AG04449 (cell line): ENCODE measurements at places on chromosomes 7 and 10.
A peak's percentile ranks its signal among the peaks of the same experiment; 100 is the strongest.

DNA sequence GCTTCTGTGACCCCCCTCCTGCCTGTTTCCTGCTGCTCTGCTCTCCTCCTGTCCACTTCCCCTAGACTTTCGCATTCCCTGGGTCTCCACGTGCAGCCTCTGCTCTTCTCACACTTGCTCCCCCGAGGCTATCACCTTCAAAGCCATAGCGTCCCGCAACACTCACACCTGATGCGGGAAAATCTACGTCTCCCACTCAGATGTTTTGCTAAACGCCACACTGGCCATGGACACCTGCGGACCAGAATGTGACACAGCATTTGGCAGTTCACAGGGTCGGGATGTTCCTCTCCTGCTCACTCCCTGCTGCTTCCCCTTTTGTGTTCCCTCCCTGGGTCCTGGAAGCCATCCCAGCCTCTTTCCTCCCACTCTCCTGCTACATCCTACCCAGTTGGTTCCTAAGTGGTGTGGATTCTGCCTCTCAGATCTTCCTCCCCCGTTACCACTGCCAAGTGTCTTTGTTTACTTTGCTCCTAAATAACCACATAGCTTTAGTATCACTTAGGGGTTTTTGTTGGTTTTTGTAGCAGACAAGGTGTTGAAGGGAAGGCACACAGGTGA, 33.7 kb upstream of the RBM33 start:
- DNase-seq: no peak

DNA sequence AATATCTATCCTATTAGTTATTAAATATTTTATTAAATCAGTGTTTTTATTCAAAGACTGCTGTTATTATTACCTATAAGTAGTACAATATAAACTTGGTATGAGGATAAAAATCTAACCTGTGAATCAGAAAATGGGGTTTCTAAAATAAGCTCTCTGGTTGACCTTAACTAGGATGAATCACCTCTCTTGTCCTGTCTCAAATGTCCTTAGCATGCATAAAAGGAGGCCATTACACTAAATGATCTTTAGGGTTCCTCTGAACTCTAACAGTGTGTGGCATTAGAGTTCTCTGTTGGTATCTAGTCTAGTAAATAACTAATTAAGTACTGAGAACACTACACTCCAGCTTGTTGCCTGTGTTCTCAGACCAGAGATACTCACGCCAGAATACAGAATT, 143.1 kb upstream of the LRRTM3 start:
- DNase-seq: no peak

GRCh38 chr10:19974138-19974537, 157.9 kb downstream of the PLXDC2 start:
- no peak for DNase-seq

DNA sequence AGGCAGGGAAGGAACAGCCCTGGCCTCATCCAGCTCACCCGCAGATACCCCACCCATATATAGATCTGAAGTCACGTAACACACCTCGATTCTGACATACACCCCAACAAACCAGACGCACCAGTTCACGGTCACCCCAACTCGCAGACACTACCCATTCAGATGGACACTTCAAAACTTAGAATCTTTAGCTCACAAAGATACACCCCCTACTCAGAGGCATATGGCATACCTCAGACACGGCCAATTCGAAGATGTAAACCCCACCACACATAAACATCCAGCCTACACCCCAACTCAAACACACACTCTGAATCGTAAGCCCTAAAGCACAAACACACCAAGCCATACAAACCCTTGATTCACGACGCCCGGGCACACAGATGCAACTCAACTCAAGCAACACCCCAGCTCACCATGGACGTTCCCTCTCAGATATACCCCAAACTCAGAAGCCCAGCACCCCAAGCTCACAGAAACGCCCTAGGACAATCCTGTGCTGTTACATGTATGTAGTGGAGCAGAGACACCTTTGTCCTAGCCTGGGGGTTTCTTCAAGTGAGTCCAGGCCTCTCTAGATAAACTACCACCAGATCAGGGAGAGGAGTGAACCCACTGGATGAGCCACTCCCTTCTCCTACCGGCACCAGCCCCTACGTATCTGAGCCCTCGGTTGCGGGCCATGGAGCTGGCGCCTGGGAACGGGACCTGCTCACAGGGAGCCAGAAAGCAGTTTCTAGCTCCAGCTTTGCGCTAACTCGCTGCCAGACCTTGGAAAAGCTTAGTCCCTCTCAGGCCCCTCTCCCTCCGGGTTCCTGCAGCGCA, 8.8 kb downstream of the PSD start:
- DNase-seq: no peak

DNA sequence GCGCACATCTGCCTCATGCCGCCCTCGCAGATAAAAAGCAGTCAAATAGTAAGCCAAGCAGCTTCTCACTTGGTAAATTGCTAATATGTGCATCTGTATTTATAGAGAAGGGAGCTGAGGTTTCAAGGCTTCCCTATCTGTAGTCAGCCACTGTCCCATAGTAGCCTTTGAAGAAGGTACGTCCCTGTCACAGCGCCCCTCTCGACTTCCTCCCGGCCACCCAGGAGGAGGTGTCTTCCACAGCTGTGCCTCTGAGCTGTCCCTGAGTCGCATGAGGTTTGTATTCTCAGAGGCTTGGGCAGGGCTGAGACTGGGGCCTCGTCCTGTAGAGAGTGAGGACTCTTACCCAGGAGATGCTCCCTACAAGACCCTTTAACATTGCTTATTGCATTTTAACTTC, 49.0 kb downstream of the SPOCK2 start:
- no peak for DNase-seq

DNA sequence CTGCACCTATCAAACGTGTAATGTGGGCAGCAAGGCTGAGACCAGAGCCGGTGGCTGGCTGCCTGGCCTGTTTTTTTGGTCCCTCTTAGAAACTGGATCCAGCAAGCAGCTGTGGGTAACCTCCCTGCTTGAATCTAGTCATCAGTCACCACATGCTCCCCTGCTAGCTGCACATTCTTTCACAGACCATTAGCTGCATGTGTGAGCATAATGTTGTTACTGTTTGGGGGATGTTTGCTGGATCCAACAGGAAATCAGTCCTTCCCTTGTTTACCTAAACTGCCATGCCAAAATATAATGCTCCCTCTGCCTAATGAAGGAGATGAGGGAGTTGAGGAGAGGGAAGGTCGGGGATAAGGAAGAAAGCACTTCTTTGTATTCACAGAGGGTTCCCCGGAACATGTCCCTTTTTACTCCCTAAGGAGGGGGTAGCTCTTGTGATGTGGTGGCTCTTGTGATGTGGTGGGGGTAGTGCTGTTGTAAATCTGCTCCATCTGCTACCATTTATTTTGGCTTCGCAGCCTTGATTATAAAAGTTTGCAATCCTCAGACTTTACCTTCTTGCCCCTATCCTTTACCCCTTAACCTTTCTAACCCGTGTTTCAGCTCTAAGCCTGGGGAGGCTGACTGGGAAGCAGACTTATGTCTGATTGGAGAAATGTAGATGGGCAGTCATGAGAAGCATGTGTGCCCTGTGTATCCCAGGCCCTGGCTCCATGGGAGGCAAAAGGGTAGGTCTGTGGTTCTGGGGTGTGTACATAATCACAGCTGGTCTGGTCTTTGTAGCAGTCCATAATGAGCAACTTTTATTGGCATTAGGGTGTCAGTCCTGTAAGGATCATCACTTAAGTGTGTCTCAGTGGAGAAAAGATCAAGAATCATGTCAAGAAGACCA, 20.8 kb downstream of the LOXL4 start:
- DNase-seq: peak; percentile 56

DNA sequence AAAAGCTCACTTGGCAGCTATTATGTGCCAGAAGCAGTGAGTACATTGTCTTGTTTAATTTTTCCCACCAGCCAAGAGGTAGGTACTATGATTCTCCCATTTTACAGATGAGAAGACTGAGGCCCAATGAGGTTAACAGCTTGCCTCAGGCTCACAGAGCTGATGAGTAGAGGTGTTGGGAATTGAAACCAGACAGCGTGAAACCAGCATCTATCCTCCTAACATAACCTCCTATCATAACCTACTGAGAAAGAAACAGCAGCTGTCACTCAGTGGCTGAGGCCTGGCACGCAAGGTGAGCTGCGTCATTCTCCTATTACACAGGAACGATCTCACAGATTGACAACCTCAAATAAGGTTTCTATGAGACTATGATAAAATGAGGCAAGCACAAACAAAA, 6.2 kb downstream of the PYROXD2 start:
- DNase-seq: no peak

GRCh38 chr10:8543361-8544056, 489.0 kb downstream of the GATA3 start:
- DNase-seq: no peak

GRCh38 chr7:148543302-148543701, 47.3 kb upstream of the C7orf33 start:
- DNase-seq: no peak

DNA sequence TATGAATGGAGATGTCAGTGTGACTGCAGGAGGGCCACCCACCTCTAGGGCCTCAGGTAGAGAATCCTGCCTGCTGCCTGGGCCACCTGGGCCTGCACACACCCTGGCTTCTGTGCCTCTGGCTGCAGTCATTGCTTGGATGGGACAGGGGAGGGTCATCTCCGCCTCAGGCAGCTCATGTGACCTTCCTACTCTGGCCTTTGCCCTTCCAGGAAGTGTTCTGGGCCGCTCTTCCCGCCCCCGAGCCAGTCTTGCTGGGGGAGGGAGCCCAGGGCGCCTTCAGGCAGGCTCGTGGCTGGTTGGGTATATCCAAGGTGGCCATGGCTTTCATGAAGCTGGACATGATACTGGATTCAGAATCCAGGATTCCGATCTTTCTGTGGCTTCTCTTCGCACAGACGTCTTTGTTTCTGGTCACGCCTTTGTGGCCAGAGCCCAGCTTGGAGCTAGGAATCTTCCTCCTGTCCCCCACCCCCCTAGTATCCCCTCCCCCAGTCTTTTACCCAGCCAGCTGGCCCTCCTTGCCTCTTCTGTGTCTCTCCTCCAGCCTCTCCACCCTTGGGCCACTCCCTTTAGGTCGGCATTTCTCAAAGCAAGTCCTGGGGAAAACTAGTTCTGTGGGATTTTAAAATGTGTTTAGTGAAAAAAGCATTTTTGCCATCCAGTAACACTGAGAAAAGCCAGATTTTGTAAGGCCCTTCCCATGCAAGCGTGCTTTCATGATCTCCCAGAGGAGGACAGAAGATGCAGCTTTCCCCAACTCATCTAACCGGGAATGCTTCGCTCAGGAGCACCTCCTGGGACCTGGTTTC, 119.6 kb downstream of the ZMIZ1 start:
- DNase-seq: no peak

GRCh38 chr10:80202934-80203834, 2.2 kb downstream of the ANXA11 start:
- DNase-seq: peak; percentile 78

GRCh38 chr7:92750447-92750839, 85.9 kb downstream of the CDK6 start:
- no peak for DNase-seq

GRCh38 chr10:17961551-17962422, 10.1 kb downstream of the SLC39A12 start:
- DNase-seq: no peak

GRCh38 chr10:128729910-128730420, 603.7 kb upstream of the MKI67 start:
- no peak for DNase-seq

DNA sequence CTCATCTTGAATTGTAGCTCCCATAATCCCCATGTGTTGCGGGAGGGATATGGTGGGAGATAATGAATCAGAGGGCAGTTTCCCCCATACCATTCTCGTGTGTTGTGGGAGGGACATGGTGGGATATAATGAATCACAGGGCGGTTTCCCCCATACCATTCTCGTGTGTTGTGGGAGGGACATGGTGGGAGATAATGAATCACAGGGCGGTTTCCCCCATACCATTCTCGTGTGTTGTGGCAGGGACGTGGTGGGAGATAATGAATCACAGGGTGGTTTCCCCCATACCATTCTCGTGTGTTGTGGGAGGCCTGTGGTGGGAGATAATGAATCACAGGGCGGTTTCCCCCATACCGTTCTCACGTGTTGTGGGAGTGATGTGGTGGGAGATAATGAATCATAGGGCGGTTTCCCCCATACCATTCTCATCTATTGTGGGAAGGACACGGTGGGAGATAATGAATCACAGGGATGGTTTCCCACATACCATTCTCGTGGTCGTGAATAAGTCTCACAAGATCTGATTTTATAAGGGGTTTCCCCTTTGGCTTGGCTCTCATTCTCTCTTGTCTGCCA, 271.0 kb downstream of the MAD1L1 start:
- peak; percentile 75 for DNase-seq

- no peak for DNase-seq
Measured at GRCh38 chr10:22791665-22792064, 77.3 kb upstream of the PIP4K2A start.
